ENCODE measurements at places on chromosomes 5 and 9.

DNA sequence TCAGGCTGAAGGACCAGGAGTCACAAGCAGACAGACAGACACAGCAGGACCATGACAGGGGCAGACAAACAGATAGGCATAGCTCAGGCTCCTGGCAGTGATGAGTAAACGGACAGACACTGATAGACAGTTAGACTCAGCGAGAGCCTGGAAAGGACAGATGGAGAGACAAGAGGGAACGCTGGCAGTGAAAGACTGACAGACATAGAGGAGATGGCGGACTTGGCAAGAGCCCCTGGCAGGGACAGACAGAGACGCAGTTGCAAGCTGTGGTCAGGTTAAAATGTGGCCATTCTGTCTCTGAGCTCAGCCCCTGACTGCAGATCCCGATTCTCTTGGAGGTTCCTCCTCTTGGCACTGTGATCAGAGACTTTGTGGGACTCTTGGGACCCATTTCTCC, 13.6 kb downstream of the CSF2 start:
- DNase-seq, result no peak

- no peak for DNase-seq
Observed at GRCh38 chr5:80072103-80073073, 37.2 kb downstream of the THBS4 start.

DNA sequence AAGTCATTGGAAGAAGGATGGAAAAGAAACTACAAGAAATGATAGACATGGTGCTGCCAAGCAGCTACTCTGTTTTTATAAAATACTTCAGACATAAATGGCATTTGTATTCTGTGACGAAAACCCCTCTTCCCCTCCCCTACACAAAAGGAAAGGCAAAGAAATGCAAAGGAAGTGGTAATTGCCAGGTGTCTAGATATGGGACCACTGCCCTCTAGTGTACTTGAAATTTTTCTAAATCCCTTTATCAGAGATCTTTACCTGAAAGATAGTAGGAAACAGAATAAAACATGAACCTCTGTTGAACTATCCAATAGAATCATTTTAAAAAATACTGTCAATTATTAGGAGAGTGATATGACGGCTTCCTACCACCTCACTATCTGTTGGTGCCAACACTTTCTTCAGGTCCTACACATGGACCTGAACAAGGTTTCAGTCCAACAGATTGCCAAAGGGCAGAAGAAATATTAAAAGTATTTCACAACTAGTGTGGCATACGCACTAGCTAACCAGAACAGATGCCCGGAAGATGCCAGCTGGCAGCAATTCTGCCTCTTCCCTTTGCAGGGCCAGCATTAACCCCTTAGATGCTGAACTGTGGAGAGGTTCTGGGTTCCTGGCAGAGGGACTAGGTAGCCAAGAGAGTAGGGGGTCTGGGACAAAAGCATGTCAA, 104.1 kb downstream of the TSSK1B start:
- peak; percentile 33 for DNase-seq

DNA sequence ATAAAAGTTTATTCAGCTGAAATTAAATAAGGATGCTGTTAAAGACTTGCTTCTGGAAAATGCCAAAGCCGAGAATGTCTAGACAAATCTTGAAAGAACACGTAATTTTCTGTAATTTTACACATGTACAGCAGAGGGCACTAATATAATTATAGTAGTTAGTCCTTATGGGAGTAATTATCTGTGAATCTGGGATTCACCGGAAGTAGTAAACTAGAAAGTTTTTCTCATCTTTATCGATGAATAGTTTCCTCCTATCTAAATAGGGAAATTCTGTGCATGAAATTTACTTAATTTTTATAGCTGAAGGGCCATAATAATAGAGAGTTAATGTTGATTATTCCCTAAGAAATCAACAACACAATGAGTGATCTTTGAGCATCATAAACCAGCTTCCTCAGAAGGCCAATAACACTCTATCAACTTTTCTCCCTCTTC, 18.4 kb upstream of the CNTLN start:
- DNase-seq, result peak; percentile 6

DNA sequence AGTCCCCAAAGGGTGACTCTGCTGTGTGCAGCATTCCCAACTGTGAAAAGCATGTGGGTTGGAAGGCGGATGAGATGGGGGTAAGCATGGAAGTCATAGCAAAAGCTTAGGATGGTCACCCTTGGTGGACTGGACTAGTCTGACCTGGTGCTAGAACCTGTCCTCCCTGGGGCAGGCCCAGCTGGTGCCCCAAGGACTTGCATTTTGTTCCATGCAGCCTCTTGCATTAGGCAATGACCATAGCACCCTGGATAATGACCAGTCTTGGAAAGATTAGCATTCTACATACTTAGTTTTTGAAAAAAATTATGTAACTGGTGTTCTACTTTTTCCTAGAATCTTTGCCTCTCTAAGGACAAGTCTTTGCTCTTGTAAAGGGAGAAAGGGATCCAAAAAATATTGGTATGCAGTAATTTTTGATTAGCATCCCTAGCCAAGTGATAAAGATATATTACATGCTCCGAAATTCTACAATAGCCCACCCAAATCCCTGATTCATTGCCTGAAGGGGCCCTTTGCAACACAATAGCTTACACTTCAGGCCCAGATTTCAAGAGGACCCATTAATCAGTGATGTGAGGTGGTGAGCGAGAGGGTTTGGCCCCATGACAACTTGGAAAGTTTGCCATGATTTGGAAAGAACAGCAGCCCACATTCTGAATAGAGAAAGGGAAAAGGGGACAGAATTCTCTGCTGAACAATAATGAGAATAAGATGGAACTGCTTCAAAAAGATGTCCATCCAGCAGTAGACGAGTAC, 93.3 kb upstream of the CD180 start:
- DNase-seq, result no peak

Measured in Caco-2 (cell line).